A172 (cell line): ENCODE measurements at places on chromosomes 5 and 9.

GRCh38 chr9:121707477-121708424 lies 56.3 kb downstream of the DAB2IP start:
- DNase-seq: no peak

- DNase-seq: no peak
These were observed 43.0 kb upstream of the SLC25A51 start for GRCh38 chr9:37946971-37947370.

- DNase-seq: no peak
These were observed 32.2 kb upstream of the NOTCH1 start for GRCh38 chr9:136577941-136578625.

- DNase-seq: no peak
These were observed 797 bp downstream of the TOR2A start for GRCh38 chr9:127734247-127734746.

DNA sequence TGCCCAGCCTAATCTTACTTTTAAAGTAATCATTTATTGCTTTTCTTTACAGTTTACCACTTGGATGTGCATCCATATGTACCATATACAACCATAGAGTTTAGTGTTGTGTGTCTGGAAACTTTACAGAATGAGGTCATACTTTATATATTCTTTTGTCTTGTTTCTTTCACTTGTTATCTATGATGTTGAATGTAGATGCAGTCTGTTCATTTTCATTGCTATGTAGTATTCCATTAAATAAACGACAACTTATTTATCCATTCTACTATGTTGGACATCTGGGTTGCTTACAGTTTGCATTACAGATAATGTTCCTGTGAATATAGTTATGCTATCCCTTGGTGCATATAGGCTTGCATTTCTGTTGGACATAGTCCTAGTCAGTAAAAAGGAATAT lies 21.3 kb upstream of the SMIM15 start:
- DNase-seq: no peak

DNA sequence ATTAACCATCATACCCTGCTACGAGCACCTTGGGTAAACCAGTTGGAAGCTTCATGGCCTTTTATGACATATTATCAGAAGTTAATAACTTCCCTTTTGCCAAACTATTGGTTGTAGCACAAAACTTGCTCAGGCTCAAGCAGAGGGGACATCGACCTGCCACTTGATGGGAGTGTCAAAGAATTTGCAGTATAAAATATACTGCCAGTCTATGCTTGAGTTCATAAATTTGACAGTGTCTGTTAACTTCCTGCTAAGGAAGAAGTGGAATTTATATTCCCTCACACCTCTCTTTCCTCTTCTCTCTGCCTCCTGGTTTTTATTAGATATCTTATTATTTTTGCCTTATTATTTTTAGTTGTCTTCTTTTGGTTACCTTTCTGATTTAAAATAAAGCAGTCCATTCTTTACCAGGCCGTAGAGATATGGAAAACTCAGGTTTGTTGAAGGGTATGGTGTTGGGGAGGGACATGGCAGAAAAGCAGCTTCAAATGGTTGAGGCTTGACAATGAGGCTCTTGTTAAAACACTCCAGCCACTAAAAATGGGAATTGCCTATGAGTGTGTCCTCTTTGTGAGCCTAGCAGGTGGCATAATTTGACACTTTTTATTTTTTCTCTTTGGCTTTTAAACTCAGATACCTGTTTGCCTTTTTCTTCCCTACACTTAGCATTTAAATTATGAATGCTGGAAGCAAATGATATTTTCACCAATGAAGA lies 298.0 kb downstream of the DOCK8 start:
- no peak for DNase-seq

DNA sequence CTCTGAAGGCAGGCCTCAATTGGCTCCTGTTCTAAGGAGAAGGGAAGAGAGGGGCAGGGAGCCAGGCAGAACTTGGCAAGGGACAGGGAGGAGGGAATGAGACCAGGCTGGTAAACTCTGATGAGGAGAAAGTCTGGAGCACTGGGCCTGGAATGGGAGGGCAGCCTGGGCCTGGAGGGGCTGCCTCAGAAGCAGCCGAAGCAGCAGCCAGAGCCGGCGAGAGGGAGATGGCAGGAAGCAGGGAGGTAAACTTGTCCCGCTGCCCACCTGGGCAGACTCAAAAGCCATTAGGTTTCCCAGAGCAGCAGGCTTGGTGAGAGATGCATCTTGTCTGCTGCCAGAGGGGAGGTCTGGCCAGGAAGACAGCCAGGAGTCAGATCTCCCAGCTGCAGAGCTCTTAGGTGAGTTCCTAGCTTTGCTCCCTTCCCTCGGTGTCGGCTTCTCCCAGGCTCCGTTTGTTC lies 37.0 kb upstream of the CRB2 start:
- no peak for DNase-seq

DNA sequence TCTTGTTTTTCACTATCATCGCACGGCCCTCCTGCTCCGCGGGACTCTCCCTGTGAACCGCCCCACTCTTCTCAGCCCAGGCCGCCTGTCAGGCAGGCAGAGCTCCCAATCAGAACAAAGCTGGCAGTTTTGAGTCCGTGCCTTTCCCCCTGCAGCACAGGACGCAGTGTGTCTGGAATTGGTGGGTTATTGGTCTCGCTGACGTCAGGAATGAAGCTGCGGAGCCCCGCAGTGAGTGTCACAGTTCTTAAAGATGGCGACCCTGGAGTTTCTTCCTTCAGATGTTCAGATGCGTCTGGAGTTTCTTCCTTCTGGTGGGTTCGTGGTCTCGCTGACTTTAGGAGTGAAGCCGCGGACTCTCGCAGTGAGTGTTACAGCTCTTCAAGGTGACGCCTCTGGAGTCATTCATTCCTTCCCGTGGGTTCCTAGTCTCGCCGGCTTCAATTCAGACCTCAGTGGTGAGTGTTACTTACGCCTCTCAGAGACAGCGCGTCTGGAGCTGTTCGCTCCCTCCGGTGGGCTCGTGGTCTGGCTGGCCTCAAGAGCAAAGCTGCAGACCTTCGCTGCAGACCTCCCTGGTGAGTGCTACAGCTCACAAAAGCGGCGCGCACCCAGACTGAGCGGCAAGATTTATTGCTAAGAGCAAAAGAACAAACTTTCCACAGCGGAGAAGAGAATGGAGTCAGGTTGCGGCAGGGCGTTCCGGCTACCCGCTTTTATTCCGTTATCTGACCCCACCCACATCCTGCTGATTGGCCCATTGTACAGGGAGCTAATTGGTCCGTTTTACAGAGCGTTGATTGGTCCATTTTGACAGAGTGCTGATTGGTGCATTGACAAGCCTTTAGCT lies 7.4 kb downstream of the ZDHHC11B start:
- no peak for DNase-seq

DNA sequence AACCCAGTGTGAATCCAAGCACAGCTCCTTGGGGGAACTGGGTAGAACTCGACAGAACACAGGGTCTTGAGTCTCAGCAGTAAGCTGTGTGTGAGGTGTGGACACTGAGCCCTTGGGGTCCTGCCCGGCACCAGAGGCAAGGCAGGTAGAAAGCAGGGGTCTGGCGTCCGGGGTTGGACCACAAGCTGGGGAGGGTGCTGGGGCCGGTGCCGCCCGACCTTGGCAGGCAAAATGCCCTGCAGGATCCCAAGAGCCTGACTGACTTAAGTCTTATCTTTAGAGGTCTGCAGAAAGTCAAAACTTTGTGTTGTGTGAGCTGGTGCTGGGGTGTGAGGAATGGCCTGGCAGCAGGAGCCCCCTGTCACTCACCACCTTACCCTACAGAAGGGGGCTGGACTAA lies 49.3 kb downstream of the HABP4 start:
- DNase-seq: no peak

GRCh38 chr5:14745753-14746152 lies 81.2 kb downstream of the OTULIN start:
- no peak for DNase-seq

DNA sequence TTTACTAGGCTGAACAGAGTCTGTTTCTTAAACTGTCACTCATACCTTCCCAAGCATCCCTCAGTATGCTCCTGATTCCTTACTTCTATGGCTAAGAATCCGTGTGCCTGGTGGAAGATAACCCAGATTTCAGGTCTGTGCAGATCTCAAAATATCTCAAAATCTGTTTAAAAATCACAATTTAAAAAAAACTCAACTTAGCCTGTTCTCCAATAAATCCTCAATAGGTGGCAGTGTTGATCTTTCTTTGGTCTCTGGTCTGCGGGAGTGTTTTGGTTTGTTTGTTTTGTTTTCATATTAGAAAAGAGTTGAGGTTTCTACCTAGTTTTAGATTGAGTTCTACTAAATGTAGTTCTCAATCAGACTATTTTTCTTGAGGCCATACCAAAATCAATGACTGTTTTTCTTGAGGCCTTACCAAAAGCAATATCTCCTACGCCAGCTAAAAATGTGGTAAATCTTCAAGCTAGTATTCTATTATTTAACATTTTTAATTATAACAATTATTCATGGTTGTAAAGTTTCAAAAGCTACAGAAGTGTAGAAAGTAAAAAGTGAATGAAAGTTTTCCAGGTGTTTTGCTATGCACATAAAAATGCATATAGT lies 57.9 kb downstream of the TGFBR1 start:
- peak; percentile 46 for DNase-seq

- DNase-seq: no peak
These were observed 627.2 kb downstream of the ISL1 start for GRCh38 chr5:52010454-52010853.

DNA sequence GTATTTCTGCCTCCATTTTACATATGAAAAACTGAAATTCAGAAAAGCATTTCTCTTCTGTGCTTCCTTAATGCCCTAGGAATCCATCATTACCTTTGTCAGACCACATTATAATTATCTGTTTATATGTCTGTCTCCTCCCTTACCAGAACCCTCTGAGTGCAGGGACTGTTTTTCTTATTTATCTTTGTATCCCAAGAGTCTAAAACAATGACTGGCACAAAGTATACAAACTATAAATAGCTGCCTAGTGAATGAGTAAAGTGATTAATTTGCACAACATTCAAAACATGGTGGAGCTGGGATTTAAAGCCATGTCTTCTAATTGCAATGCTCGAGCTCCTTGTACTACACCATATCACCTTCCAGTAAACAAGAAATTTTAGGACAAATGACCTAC lies 49.3 kb upstream of the HK3 start:
- DNase-seq: no peak

DNA sequence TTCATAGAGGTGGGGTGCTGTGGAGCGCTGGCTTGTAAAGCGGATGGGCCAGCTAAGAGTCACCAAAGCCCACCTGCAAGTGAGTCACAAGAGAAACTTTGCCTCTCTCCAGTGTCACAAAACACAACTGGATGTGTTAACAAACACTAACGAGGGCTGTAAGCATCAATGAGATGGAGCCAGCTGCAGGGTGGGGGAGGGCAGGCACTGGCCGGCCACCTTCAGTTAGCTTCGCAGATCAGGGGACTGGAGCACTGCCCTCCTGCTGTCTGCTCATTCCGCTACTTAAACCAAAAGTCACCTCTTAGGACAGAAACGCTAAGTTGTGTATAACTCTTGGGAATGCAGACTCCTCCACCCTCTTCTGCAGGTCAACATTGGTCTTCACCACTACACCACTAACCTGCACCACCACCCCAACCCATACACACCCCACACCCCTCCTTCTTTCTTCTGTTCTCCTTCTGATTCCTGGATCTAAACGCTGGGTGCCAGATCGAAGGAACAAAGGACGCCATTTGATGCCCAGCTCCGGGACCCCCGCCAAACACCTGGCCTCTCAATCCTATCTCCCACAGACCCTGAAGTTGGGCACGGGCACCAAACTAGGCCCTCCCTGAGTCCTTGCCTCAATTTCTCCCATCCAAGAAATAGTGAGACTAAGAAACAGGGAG lies 2.1 kb downstream of the ARSI start:
- DNase-seq: no peak
